T-helper 1 cell treated with Interleukin-12 subunit alpha and Interleukin-12 subunit beta and Interleukin-4 antibody, amounts not matched to agents 30 ng/mL and 1 ng/mL, for 36 hours (primary cell): ENCODE measurements at places on chromosomes 6 and 20. TPM values are rescaled to one million over a fixed set of nuclear protein-coding genes. Genes with fewer than 3 reads are reported as not detected.

MOXD1 gene
- 0.10 and 0.39 TPM in 2 replicates for total RNA-seq

PSORS1C2 gene
- not detected in 2 replicates for total RNA-seq

BPIFB1 gene
- not detected in 2 replicates for total RNA-seq

HLA-DOA gene
- total RNA-seq, result 5.8 and 8.4 TPM in 2 replicates

FAM217B gene
- 31.0 and 31.2 TPM in 2 replicates for total RNA-seq

C6orf15 gene
- total RNA-seq, result not detected in 2 replicates

AVP gene
- total RNA-seq, result not detected in 2 replicates

KCNQ2 gene
- total RNA-seq, result not detected in 2 replicates
